Karpas-422 (cell line): ENCODE measurements at places on chromosomes 1 and 21. TPM values are rescaled to one million over a fixed set of nuclear protein-coding genes. Genes with fewer than 3 reads are reported as not detected.

- no peak for DNase-seq
Observed at GRCh38 chr1:15432324-15432723, 5.9 kb upstream of the CTRC start.

GRCh38 chr1:212062832-212063438, 27.4 kb downstream of the DTL start:
- DNase-seq, result peak; percentile 72

GRCh38 chr1:41492341-41492848, 7.9 kb upstream of the EDN2 start:
- DNase-seq, result peak; percentile 90

- no peak for DNase-seq
Observed at GRCh38 chr1:84703431-84703830, 13.2 kb upstream of the SSX2IP start.

GRCh38 chr1:21607549-21608529, 61.3 kb downstream of the RAP1GAP start:
- DNase-seq, result peak; percentile 99

DNA sequence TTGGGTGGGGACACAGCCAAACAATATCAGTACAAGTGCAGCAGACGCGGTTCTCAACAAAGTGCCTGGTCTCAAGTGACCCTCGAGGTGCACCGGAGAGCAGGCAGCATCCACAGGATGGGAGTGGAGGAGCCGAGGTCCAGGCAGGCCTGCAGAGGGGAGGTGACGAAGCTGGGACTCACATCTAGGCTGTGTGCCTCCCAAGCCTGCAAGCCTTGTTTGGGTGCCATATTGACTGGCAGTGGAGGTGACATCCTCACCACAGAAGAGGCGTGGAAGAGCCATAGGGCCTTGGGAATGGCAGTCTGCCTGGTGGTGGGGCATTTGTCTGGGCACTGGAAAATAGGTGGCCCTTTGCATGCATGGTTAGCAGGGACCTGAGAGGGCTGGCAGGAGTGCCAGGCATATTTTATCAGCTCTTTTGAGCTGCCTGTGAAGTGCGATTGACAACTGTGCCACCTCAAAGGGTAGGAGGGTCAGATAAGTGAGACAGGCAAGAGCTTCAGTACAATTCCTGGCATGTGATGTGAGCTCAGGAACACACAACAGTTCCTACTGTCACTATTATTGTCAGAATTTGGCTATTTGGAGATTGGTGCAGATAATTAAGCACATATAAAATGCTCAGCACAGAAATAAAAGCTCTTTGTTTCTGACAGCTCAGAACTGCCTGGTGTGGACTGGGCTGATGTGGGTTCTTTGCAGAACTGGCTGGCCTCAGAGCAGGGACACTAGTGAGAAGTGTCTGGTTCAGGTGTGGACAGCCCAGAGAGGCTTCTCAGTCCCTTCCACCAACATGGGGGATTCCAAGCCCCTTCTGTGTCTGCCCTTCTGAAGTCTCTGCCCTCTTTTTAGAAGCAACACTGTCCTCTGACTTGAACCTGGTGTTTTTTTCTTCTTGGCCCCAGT, 347.6 kb upstream of the AJAP1 start:
- DNase-seq, result no peak

DNA sequence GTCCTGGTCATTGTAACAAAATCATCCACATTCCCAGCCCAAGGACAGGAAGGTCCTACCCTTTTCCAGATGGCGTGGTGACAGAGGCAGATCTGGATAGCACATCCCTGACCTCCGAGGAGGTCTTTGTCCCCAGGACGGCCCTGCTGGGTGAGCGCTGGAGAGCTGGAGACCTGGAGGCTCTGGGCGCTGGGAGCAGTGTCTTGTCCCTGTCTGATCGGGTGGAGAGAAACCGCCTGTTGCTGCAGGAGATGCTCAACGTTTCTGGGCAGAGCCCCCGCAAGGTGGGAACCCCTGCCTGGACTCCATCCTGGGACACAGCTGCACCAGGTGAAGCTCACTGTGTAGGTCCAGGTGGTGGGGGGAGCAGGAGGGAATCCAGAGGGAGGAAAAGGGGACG, 4.1 kb downstream of the KIAA1614 start:
- DNase-seq, result no peak

NUF2 gene
- total RNA-seq, result 44.6 and 91.7 TPM in 2 replicates

DNA sequence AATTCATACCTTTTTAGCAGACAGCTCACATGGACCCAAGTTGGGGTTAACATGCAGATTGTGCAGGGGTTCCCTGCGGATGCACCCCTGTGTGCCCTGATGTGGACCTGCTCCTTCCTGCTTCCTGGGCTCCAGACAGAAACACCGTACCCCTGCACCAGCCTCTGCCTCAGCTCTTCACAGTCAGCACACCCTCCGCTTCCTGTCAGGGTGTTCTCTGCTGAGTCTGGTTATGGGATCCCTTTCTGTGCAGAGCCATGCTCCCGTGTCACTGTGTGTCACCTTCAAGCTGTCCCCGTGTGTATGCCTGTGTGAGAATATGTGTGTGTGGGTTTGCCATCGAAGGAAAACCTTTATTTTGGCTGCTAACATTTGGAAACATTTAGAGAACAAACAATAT, 48.7 kb upstream of the KCNJ15 start:
- no peak for DNase-seq

LHX8 gene
- total RNA-seq, result not detected in 2 replicates

DNA sequence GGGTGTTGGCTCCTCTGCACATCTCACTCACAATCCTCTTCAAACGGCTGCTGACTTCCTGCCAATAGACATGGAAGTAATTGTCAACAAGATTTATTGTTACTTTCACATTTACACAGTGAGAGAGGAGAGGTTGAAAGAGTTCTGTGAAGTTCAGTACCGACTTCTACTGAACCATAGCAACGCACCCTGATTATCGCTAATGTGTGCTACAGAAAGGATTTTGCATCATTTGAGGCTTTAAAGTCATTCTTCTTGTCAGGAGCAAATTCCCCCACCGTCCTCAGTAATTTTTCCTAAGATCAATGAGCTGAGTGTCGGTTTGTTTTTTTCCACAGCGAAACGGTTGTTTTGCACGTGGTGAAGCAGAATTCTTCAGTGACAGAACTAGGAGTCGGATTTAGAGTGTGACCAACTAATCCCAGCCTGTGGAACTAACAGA, 361.0 kb downstream of the ADGRL2 start:
- DNase-seq, result no peak

KRTAP7-1 gene
- total RNA-seq, result not detected in 2 replicates

CCDC17 gene
- total RNA-seq, result 1.6 and 4.1 TPM in 2 replicates

GRCh38 chr1:174923820-174924219, 75.9 kb upstream of the CACYBP start:
- peak; percentile 39 for DNase-seq

GRCh38 chr21:42787613-42788012, 91.7 kb downstream of the WDR4 start:
- no peak for DNase-seq

DNA sequence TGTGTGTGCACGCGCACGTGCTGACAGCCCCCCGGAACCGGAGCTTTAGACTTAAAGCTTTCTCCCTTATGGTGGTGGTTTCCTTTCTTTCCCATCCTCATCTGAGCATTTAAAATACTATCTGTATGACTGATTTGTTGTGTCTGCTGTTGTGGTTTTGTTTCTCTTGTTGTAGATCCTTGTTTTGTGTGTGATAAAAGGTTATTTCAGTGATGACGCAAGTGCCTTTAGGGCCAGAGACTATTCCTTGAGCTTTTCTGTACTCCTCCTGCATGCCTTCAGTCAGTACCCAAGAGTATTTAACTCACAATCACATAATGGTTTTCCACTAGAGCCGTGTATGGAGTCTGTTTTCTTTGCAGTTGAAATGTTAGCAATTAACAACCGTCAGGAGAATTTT, 45.4 kb downstream of the LCA5L start:
- no peak for DNase-seq

DNA sequence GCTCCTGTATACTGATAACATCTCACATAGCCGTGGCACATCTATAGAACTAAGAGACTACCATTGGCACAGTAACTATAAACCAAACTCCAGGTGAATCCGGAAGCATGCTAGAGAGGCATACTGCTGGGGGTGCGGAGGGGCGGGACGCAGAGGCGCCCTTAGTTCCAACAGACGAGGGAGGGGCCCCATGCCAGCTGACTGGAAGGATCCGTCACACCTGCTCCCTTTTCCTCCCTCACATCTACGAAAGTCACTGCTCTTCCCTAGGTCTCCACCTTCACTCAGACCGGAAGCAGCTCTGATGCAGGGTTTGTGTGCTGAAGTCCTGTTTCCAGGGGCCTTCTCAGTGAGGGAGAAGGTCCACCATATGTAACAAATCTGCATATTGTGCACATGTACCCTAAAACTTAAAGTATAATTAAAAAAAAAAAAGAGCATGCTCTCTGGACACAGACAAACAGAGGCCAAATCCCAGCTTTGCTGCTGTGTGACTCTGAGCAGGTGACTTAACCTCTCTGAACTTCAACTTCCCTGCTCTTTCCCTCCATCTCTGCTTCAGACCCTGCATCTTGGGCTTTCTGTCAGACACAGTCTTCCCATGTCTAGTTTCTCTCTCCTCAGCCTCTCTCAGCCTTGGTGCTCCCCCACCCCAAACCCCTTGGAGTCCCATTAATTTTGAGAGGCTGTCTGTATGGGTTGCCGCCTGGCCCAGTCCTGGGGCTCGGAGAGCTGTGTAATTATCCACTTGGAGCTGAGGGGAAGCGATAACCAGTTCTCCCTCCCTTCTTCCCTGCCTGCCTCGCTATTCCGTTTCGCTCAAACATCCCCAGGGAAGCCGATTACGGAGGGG, 7.8 kb upstream of the GJB5 start:
- no peak for DNase-seq
